CD4-positive, alpha-beta T cell (primary cell): ENCODE measurements at places on chromosomes 4 and X. TPM values are rescaled to one million over a fixed set of nuclear protein-coding genes. Genes with fewer than 3 reads are reported as not detected.

Gene ETNPPL
- not detected for total RNA-seq

GRCh38 chrX:37759351-37759750, 20.5 kb upstream of the CYBB start:
- DNase-seq, result no peak

DNA sequence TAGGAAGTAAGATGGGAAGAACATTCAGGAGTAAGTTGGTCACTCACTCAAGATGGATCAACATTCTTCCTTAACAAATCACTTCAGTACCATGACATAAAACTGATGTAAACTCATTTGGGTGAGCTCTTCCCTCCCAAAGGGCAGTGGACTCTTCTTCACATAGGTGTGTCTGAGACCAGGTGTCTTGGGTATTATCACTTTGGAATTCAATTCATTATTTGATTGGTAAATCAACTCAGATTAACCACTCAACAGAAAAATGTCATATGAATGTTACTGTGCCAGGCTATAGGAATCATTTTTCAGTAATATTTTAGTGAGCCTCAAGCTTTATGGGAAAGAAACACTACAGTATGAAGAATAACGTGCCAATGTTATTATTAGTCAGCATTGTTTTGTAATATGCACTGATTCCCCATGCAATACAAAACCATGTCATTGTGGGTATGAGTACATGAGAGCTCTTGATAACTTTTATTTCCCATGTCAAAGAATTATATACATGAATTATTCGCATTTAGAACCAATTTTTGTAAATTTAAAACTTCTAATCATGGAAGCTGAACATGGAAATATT, 58.6 kb upstream of the ETNPPL start:
- DNase-seq, result no peak

DNA sequence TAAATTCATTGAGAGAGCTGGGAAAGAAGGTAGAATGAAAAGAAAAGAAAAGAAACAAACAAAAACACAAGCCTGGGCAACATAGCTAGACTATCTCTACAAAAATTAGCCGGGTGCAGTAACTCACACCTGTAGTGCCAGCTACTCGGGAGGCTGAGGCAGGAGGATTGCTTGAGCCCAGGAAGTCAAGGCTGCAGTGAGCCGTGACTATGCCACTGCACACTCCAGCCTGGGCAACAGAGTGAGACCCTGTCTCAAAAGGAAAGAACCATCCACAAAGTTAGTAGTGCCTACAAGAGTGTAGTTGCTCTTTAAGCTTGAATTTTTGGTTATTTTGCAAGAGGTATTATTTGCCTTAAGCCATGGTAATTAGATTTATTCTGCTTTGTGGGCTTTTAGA, 157.7 kb downstream of the CBR4 start:
- DNase-seq, result no peak

- no peak for DNase-seq
These were observed 22.6 kb upstream of the CD38 start for GRCh38 chr4:15755321-15756155.

- peak; percentile 13 for DNase-seq
These were observed 68.6 kb downstream of the CAMK2D start for GRCh38 chr4:113692809-113693411.

- DNase-seq, result no peak
These were observed 120.7 kb downstream of the NAA11 start for GRCh38 chr4:79205121-79205520.

- no peak for DNase-seq
These were observed 45.5 kb downstream of the PPP1R2C start for GRCh38 chrX:42732506-42732905.

DNA sequence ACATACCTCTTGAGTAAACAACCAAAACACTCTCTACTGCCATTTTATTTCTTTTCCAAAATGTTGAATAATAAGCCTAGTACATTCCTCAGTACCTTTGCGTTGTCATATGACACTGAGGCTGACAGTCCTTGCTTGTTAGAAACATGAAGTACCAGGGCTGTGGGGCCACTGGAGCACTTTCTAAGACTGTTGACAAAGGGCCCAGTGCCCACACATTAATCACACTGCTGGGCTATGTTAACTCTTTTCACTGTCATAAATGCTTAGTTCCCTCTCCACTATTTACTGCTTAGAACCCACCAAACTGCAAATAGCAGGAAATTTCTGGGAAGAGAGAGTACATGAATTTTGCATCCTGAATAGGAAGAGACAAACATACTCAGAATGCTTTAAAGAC, 57.1 kb downstream of the FAM47B start:
- DNase-seq, result no peak

DNA sequence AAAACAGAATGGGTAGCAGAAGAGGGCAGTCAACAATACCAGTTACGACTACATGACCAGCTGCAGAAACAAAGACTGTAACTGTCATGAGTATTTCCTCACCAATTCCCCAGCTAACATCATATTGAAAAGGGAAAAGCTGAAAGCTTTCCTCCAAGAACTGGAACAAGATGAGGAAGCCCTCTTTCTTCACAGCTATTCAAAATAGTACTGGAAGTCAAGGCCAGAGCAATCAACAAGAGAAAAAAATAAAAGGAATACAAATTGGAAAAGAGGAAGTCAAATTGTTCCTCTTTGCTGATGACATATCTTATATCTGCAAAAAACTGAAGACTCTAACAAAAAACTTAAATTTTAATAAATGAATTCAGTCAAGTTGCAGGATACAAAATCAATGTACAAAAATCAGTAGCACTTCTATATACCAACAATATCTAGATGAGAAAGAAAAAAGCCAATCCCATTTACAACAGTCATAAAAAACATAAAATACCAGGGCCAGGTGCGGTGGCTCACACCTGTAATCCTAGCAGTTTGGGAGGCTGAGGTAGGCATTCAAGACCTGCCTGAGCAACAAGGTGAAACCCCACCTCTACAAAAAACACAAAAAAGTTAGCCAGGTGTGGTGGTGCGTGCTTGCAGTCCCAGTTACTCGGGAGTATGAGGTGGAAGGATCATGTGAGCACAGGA, 125.4 kb downstream of the ATP8A1 start:
- DNase-seq, result no peak

GRCh38 chr4:93865650-93866049, 37.1 kb downstream of the ATOH1 start:
- DNase-seq, result no peak
